ENCODE measurements at places on chromosomes 6 and 20.

GRCh38 chr20:34626992-34627391 lies 49.9 kb downstream of the PIGU start:
- no peak for DNase-seq

DNA sequence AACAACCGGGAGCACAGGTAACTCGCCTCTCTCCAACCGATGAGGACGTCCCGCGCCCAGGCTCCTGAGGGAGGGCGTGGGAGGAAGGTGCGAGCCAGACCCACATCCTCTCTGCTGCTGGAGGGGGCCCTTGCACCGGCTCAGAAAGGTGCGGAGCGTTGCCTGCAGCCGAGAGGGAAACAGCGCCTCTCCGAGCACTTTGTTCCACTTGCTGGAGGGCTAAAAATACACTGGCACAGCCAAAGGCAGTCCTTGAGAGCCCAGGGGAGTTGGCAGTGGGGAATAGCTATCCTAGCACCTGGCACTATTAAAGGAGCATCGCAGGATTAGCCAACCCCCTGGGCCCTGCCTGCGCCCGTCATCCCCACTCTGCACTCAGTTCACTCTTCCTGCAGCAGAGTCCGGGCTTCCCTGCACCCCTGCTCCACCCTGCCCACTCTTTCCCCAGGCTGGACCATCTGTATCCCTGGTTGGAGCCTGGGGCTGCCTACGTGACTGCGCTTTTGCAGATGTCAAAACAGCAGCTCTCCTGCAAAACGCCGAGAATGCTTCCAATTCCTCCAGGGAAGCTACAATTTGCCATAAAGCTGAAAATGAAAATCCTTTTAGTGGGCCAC lies 108.9 kb downstream of the SNX5 start:
- no peak for DNase-seq

DNA sequence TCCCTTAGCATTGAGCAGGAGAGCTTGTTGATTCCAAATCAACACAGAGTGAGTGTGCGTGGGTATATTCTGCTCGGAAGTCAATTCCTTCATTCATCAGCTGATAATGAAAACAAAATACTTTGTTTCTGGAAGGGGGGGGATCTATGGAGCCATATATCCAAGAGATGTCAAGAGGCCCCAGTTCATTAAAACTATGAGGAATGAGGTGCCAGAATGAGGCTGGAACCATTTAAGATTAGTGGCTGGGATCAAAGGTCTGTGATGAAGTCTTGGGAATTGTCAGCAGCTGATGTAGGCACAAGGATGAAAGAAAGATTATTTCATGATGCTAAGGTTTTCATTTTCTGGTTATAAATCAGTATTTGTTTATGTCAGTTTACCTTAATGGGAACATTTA lies 30.5 kb upstream of the PLEKHG1 start:
- DNase-seq = no peak

DNA sequence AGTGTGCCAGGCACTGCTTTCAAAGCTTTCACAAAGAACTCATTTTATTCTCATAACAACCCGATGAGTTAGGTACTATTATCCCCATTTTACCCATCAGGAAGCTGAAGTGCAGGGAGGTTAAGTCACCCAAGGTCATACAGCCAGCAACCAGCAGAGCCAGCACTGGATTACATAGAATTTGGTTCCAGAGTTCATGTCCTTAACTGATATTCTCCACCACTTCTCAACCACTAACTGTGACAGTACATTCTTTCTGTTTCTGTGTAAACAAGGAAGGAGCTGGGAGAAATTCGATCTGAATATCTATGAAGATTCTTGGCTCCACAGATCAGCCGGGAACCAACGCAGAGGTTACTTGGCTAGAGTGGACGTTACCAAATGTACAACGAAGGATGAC lies 98.0 kb downstream of the KIF16B start:
- peak; percentile 94 for DNase-seq

DNA sequence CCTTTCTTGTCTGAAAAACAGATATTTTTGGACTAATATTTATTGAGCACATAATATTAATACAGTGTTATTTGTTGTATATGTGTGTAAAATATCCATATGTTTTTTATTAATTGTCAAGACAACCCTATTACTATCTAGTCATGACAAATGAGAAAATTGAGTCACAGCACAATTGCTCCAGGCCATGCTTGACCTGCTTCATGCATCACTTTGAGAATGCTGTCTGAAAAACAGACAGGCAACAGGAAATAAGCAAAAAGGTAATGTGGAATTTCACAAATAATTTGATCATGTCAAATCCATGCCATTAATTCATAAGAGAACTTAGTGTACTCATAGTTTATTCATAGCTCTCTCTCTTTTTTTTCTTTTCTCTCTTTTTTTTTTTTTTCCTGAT lies 246.5 kb downstream of the RIMS1 start:
- no peak for DNase-seq

DNA sequence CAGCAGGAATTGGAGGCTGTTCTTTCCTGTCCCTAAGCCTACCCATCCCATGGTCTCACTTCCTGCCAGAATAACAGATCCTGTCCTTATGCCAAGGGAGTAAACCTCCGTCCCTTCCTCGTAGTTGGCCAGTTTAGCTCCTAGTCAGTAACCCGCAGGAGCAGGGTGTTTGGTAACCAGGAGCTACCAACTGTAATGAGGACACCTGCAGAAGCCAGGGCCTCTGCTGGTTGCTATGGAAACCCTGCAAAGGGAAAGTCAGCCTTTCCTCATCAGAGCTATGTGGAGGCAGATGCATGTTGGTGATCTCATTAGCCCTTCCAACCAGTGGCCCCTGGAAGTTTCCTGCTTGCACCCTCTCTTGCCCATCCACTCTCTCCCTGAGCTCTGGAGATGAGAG lies 368.2 kb upstream of the SULF2 start:
- peak; percentile 12 for DNase-seq

DNA sequence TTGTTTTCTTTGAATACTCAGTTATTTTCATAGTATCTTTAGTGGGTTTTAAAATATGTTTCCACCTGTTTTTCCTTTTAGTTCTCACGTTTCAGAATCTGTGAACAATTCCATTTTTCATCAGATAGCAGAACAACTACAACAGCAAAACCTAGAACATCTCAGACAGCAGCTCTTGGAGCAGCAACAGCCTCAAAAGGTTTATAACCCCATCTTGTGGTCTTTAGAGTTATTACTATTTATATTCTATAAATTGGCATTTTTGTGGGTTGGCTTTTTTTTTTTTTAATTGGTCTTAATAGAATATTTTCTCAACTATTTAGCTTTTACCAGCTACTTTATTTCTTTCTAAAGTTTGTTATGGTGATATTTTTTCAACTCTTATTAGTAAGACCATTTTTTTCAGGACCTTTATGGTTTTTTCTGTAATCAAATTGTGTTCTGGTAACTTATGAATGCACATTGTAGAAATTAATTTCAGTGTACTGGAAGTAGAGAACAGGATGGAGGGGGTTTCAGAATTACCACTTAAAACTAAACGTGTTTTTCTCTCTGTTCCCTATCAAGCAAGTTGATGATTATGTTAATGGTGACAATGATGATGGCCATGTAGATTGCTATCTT lies 72.2 kb downstream of the SCAF8 start:
- DNase-seq = peak; percentile 86

- DNase-seq = peak; percentile 76
Observed at GRCh38 chr20:49690899-49691620, 22.6 kb downstream of the B4GALT5 start.

DNA sequence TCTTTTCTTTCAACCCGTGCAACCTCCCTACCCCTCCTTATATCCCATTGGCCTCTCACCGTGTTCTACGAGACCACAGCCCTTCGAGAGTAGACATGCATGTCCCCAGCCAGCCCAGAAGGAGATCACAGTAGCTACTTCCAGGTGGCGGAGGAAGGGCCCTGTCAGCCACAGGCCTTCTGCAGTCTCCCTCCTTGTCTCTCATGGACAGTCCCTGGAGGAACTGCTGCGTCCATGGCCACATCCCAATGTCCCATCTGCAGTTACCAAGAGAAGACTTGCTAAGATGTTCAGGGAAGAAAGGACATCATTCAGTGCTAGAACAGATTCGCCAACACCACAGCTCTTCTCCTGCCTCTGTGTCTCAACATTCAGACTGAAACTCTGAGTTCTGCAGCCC lies 61.6 kb upstream of the QKI start:
- no peak for DNase-seq

DNA sequence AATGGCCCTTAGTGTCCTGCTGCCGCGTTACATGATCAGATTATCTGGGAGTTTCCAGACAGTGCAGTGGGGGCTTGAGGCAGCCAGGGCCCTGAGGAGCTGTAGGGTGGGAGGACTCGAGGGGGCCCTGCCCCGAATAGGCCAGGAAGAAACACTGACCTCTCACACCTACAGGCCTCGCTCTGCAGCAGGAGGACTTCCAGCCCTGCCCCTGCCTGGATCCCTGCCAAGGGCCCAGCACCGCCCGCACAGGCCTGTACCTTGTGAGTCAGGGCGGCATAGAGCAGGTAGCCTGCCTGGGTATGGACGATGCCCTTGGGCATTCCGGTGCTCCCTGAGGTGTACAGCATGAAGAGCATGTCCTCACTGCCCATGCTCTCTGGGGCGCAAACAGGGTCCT lies 30.1 kb upstream of the APMAP start:
- DNase-seq = no peak

DNA sequence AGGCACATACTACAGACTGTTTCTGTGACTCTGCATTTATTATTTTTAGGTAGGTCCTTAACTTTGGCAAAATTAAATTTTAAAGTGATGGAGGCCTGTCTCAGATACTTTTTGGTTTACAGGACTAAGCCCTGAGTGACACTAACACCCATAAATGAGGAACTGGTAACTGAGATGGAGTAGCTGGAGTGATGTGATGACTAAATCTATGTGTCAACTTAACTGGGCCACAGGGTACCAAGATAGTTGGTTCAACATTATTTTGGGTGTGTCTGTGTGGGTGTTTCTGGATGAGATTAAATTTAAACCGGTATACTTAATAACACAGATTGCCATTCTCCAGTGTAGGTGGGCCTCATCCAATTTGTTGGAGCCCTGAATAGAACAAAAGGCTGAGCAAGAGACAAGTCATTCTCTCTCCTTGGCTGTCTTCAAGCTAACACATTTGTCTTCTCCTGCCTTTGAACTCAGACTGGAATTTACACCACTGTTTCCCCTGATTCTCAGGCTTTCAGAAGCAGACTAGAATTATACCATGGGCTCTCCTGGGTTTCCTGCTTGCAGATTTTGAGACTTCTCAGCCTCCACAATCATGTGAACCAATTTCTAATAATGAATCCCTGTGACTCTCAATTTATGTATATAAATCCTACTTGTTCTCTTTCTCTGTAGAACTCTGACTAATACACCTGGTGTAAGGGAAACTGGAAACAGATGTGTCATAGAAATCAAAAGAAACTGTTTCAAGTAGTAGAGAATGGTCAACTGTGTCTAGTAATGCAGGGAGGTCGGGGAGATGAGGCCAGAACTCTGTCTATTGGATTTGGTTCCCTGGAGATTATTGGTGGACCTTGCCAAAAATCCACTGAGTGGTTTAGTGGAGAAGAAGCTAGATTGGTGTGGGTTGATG lies 579.2 kb downstream of the EPM2A start:
- DNase-seq = no peak

DNA sequence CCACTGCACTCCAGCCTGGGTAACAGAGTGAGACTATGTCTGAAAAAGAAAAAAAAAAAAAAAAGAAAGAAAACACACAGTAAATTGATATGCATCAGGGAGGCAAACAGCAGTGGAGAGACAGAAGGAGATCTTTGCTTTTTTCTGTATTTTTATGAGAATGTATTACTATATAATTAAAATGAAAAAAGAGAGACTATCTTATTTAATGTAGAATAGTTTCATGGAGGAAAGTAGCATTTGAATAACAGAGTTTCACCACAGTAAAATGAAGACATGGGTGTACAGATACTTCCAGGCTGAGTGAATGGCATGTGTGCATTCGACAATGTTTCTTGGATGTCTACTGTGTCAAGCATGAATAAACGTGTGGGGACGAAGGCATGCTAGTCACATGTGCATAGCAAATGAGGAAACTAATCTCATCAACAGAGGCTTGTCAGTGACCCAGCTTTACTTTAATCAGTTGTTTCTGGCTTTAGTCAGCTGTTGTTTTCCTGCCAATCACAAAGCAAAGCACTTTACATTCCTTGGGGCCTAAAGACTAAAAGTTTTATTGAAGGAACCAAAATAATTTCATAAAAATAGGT lies 55.5 kb upstream of the ARMH2 start:
- DNase-seq = no peak

DNA sequence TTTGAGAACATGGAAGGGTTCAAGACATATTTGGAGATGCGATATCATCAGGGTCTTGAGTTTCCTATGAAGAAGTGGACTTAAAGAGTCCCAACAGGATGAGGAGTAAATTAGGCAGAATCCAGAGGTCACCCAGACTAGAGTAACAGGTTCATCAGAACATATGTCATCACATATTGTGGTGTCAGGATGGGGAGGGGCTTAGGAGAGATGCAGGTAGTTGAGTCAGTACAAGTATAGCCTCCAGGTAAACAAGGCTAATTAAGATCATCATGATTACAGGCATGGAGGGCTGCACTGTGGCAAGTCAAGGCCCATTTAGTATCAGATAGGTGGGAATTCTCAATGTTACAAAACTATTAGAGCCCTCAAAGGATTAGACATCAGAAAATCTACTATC lies 90.1 kb upstream of the PAK5 start:
- no peak for DNase-seq

DNA sequence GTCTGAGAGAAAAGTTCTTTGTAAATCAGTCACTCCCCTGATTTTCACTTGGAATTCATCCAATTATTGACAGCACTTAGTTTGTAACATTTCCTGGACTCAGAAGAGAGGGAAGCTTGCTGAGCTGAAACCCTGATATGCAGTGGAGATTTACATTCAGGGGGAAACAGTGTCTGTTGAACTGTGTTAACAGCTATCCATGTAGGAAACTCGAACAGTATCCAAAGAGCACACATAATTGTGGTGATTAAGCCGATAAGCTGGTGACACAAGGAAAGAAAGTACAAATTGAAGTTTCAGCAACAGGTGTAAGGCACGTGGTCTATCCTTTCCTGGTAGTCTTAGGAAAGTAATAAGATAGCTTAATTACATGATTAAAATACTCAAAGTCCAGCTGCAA lies 78.1 kb upstream of the FLRT3 start:
- no peak for DNase-seq

DNA sequence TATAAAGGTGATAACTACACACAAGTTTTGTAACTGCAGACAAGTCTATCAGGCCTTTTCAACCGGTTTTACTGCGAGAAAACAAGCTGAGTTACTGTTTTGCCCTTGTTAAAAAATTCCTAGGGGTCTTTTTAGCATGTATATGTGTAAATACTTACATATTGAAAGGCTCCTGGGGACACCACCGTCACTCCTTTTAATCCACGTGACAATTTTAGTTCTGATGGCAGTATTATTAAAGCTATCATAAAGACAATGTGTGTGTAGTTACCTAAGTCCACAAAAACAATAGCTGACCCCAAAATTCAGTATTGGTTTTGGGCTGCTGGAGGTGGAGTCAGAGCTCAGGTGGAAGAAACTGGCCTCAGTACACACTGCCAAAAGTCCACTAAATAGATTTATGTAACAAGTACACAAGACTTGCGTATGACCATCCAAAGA lies 41.3 kb upstream of the HFE start:
- no peak for DNase-seq

All from choroid plexus epithelial cell (primary cell).